ENCODE measurements at places on chromosomes 3 and 15. TPM values are rescaled to one million over a fixed set of nuclear protein-coding genes. Genes with fewer than 3 reads are reported as not detected.

GRCh38 chr3:112486811-112487505 is 12.3 kb downstream of the BTLA start:
- H3K27ac ChIP-seq: no peak overlapping the region
- H3K4me1 ChIP-seq: no peaks in the 10 kb centered on the region
- no peaks in the 10 kb centered on the region for H3K27me3 ChIP-seq
- no peaks in the 10 kb centered on the region for H3K36me3 ChIP-seq
- H3K4me3 ChIP-seq: no peak overlapping the region

GRCh38 chr3:41190509-41191284 is 8.6 kb upstream of the CTNNB1 start:
- H3K36me3 ChIP-seq: no peaks in the 10 kb centered on the region
- H3K27ac ChIP-seq: no peak overlapping the region
- H3K27me3 ChIP-seq: peaks cover 3% of the 10 kb centered on the region
- no peak overlapping the region for H3K4me3 ChIP-seq
- DNase-seq: no peak

DNA sequence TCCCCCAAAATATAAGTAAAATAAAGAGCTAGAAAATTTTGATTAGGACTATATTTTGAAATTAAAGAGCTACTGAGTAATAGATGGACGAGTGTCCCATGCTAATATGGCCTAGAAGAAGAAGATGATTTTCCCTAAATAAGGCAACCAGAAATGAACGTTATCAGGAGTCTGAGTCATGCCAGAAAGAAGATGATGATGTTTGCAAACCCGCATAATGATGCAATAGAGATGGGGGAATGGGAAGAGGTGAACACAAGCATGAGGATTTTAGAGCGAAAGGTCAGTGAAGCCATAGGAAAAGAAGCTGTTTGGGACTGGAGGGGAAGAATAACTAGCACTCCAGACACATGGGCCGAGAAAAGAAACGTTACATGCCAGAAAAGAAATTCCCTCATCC is 71.7 kb downstream of the FGF12 start:
- H3K27me3 ChIP-seq: no peaks in the 10 kb centered on the region
- no peak overlapping the region for H3K4me3 ChIP-seq
- no peaks in the 10 kb centered on the region for H3K4me1 ChIP-seq
- no peak for DNase-seq
- no peaks in the 10 kb centered on the region for H3K36me3 ChIP-seq
- no peak overlapping the region for H3K27ac ChIP-seq

DNA sequence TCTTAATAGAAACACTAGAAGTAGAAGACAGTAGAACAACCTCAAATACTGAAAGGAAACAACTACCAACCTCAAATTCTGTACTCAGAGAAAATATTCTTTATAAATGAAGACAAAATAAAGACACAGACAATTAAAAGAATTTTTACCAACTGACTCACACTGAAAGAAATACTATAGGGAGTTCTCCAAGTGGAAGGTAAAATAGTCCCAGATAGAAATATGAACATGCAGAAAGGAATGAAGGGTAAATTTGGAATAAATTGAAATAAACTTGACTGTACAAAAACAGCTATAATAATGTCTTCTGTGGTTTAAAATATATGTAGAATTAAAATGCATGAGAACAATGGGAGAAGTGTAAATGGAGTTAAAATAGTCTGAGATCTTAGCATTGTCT is 36.7 kb upstream of the CCDC174 start:
- peaks cover 24% of the 10 kb centered on the region for H3K27me3 ChIP-seq
- H3K36me3 ChIP-seq: no peaks in the 10 kb centered on the region
- peaks cover 6% of the 10 kb centered on the region for H3K4me1 ChIP-seq
- H3K27ac ChIP-seq: no peak overlapping the region
- no peak overlapping the region for H3K4me3 ChIP-seq

- no peak for DNase-seq
- no peaks in the 10 kb centered on the region for H3K27me3 ChIP-seq
- peaks cover 24% of the 10 kb centered on the region for H3K36me3 ChIP-seq
- H3K27ac ChIP-seq: no peak overlapping the region
- peak overlapping the region; percentile 98 for H3K4me3 ChIP-seq
Observed at GRCh38 chr15:66706225-66706732, 4.2 kb downstream of the SMAD6 start.

The ZNF774 gene
- total RNA-seq: 5.5 TPM

The AGTR1 gene
- total RNA-seq: 0.90 TPM

- H3K27ac ChIP-seq: no peak overlapping the region
- DNase-seq: no peak
- peaks cover 20% of the 10 kb centered on the region for H3K4me1 ChIP-seq
Observed at GRCh38 chr3:194396859-194397756, 2.0 kb downstream of the GP5 start.

DNA sequence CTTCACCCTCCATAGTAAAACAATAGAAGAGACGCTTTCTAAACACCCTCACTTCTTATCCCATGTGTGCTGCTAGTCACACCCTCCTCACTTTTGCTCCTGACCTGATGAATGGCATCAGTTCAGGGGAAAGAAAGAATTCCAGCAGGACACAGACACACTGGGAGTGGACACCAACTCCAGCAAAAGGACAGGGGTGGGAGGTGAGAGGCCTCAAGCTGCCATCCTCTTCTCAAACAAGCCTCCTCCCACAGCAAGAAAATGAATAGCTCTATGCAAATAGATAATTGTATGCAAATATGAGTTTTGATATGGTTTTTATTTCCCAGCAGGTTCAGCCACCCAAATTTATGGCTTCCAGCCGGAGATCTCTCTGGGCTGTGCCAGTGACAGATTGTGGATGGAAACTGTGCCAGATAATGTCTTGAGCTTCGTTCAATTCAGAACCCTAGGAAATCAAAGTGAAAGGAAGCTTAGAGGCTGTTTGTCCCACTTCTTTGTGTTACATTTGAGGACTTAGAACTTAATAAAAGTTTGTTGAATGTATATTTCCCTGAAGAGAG is 209.3 kb upstream of the PPP2R3A start:
- H3K4me1 ChIP-seq: no peaks in the 10 kb centered on the region
- no peaks in the 10 kb centered on the region for H3K36me3 ChIP-seq
- no peak overlapping the region for H3K4me3 ChIP-seq
- DNase-seq: no peak
- no peak overlapping the region for H3K27ac ChIP-seq

DNA sequence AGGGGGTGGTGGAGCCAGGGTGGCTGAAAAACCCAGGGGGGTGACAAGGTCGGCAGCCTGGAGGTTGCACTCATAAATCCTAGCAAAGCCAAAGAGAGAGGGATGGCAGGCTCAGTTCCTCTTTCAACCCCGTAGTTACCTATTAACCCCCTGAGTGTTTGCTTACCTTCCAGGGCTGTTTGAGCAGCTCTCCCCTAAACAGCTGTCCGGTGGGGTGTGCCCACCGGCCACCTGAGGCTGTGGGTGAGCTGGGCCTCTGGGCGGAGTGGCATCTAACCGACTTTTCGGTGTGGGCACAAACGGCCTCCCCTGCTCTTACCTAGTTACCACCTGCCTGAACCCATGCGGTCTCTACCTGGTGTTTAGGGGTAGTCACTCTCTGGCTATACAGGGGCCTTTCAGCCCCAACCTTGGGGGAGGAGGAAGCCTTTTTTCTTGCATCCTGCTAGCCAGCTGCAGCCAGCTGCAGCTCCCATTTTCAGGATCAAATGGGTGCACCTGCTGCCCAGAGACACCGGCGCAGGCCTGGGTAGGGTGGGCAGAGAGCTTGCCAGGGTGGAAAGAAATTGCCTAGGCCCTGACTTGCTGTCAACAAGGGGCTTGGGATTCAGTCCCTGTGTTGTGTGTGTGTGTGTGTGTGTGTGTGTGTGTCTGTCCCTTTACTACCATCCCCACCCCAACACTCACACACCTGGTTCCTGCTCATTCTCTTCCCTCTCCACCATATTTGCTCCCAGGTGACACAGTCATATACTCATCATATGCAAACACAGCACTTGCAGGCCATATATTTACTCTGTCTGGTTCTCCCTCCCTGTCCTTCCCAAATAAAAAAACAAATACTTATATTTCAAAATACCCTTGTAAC is 3.7 kb downstream of the DLL4 start:
- H3K27ac ChIP-seq: peak overlapping the region; percentile 36
- peaks cover 21% of the 10 kb centered on the region for H3K4me1 ChIP-seq
- DNase-seq: no peak
- no peaks in the 10 kb centered on the region for H3K36me3 ChIP-seq

The C2CD4A gene
- 1.7 TPM for total RNA-seq

GRCh38 chr3:13252207-13252606 is 167.9 kb downstream of the NUP210 start:
- no peaks in the 10 kb centered on the region for H3K36me3 ChIP-seq
- H3K4me3 ChIP-seq: no peak overlapping the region
- H3K27ac ChIP-seq: no peak overlapping the region
- DNase-seq: no peak
- peaks cover 5% of the 10 kb centered on the region for H3K27me3 ChIP-seq
- H3K4me1 ChIP-seq: no peaks in the 10 kb centered on the region

DNA sequence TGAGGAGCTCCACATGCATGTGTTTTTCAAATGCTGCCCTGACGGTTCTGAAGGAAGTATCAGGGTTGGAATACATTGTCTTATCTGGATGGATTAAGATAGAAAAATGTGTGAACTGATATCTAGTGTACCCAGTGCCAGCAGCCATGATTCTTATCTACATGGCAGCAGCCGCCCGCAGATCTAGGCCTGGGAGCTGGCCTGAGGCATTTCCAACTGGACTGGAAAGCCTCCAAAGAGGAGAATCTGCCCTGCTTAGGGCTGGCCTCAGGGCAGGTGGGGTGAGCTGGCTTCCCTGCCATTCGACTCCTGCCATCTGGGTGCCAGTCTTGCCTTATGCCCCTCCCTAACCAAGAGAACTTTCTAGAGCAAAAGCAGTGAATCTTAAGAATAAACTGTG is 125.8 kb downstream of the SSR3 start:
- H3K4me3 ChIP-seq: no peak overlapping the region
- no peak for DNase-seq
- H3K27ac ChIP-seq: no peak overlapping the region
- H3K27me3 ChIP-seq: peaks cover 12% of the 10 kb centered on the region

The SEMA3F gene
- 48.0 TPM for total RNA-seq

The BCHE gene
- total RNA-seq: 7.1 TPM

The SNURF gene
- total RNA-seq: 20.2 TPM

- H3K4me1 ChIP-seq: peaks cover 12% of the 10 kb centered on the region
- no peaks in the 10 kb centered on the region for H3K27me3 ChIP-seq
Observed at GRCh38 chr3:177440456-177441104, 243.3 kb upstream of the TBL1XR1 start.

- H3K36me3 ChIP-seq: peaks cover 4% of the 10 kb centered on the region
- peaks cover 7% of the 10 kb centered on the region for H3K4me1 ChIP-seq
- no peak overlapping the region for H3K4me3 ChIP-seq
- no peak overlapping the region for H3K27ac ChIP-seq
- no peak for DNase-seq
- H3K27me3 ChIP-seq: no peaks in the 10 kb centered on the region
Observed at GRCh38 chr15:33007303-33007855, 187.1 kb downstream of the FMN1 start.

DNA sequence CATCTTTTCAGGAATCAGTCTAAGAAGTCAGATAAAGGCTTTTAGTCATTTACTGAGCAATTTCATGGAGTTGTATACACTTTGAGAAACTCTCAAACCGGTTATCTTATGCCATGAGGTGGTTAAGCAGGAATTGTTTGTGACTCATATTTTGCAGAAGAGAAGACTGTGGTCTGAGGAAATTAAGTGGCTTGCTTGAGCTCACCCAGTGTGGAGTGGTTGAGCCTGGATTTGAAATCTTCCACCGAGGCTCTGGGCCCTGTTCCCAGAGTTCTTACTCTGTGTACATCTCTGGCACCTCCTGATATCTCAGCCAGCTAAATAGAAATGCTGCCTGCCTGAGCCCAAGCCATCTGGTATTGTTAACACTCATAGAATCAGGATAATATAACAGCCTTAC is 37.8 kb upstream of the BCL6 start:
- peaks cover 4% of the 10 kb centered on the region for H3K4me1 ChIP-seq
- peak overlapping the region; percentile 45 for H3K27ac ChIP-seq
- no peaks in the 10 kb centered on the region for H3K36me3 ChIP-seq
- H3K27me3 ChIP-seq: peaks cover 3% of the 10 kb centered on the region
- H3K4me3 ChIP-seq: no peak overlapping the region
- DNase-seq: no peak

GRCh38 chr3:36364260-36364659 is 16.0 kb upstream of the STAC start:
- no peak overlapping the region for H3K4me3 ChIP-seq
- no peak overlapping the region for H3K27ac ChIP-seq
- no peak for DNase-seq
- H3K27me3 ChIP-seq: no peaks in the 10 kb centered on the region
- H3K36me3 ChIP-seq: no peaks in the 10 kb centered on the region

The GNAT1 gene
- not detected for total RNA-seq

The SUCNR1 gene
- total RNA-seq: 0.75 TPM

DNA sequence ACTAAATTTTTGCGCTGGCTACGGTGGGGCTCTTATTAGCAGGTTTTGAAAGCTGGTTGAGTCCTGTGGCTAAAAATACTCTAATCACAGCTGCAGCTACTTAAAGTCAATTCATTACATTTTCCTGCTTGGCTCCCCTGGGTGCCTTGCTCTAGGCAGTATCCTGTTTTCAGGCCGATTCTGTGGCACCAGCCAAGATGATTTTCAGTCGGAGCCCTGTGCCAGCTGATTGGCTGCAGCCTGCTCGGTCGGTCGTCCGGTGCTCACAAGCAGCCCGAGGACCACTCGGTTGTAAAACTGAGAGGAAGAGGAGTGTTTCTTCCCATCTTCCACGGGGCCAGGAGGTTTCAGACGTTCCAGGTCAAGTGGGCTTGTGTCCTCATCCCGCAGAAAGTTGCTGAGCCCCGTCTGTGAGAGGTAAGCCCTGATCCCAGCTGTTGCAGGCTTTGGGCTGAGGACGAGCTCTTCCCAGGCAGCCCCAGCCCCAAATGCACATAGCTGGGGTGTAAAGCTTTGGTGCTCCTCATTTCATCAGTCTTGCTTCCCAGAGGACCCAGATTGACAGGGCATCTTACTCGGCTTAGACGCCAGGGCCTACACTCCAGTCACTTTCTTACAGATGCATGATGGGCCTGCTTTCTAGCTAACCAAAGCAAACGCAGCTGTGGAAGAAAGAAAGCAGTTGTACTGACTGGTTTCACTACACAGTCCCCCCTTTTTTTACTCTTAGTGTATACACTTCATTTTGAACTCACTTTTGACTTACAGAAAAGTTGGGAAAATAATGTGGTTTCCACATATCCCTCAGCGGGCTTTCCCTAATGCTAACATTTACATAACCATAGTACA is 15.9 kb downstream of the LYSMD4 start:
- H3K4me3 ChIP-seq: no peak overlapping the region
- H3K27ac ChIP-seq: no peak overlapping the region
- peaks cover 8% of the 10 kb centered on the region for H3K4me1 ChIP-seq
- H3K27me3 ChIP-seq: no peaks in the 10 kb centered on the region

The MRAS gene
- 41.6 TPM for total RNA-seq

The FBXW12 gene
- not detected for total RNA-seq

- peak; percentile 74 for DNase-seq
- H3K4me1 ChIP-seq: peaks cover 31% of the 10 kb centered on the region
- H3K36me3 ChIP-seq: peaks cover 3% of the 10 kb centered on the region
Observed at GRCh38 chr3:156151824-156152428, 31.5 kb downstream of the KCNAB1 start.

Measured in type B pancreatic cell (in vitro differentiated cells).